ENCODE measurements at places on chromosomes 13 and 19.

DNA sequence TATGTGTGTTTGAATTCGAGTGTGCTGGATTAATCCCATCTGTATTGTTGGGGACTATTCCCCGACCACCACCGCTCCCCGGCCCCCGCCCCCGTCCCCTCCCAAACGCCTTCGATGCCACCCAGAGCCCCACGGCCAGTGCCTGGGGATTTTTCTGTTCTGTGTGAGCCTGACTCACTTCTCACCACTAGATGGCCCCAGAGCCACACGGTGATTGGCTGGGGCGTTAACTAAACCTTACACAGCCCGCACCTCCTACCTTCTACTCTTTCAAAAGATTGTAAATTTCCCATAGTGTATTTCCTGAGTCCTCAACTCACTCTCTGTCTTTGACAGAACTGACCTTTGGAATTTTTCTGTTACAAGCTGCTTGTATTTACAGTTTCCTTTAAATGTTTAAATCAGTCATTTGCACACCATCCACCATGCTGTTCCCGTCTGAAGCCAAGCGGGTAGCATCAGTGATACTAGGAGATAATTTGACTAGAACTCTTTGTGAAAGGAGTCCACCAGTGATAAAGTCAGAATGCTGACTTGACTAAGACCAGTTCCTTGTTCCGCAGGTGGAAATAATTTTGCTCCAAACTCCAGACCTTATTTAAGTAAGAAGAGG is 61.4 kb downstream of the RFX2 start:
- DNase-seq, result peak; percentile 79

GRCh38 chr19:50693064-50693975 is 26.3 kb downstream of the SHANK1 start:
- no peak for DNase-seq

GRCh38 chr13:92649140-92649813 is 577.3 kb upstream of the GPC6 start:
- no peak for DNase-seq

DNA sequence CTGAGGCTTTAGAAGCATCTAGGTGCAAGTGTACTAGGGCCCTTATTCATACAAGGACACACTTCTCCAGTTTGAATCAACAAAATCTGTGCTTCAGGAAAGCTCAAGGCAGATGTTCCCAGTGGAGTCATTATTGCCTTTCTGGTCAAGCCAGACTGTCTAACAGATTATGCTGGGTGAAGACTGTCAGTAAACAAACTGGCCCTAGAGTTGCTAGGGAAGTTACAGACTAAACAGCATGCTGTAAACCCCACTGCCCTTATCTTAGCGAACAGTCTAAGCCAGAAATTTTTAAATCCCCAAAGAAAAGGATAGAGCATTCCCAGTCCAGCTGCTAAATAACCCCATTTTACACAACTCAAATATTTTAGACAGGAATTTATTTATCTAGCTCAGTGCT is 1701.3 kb upstream of the PRR20A start:
- DNase-seq, result no peak

GRCh38 chr13:110628952-110629701 is 13.8 kb downstream of the NAXD start:
- no peak for DNase-seq

GRCh38 chr19:1264801-1265614 is 4.1 kb upstream of the CIRBP start:
- DNase-seq, result no peak

DNA sequence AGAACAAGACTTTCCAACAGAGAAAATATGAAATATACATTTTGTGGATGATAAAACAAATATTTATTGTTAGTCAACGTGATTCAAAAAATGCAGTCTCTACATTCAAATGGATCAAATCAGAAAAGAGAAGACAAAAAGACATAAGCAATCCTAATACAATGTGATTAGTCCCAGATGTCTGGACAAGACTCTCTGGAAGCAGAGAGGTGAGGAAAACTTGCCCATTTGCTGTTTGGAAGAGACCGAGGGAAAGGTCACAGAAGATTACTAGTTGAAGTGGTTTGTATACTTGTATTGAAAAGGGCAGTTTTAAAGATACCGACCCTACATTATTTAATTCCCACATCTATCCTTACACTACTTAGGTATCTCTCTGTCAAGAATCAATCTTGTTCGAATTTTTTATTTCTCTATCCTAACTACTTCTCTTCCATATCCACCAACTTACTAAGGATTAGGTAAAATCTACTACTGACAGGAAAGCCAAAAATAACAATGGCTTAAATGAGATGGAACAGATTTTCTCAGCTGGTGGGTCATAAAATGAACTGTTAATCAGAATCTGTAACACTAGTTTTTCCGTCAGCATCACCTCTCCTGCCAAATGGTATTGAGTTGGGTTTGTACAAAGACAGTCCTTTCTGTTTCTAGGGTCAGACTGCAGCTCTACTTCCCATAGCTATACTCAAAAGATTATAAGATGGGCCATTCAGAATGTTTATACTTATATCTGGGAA is 497.1 kb downstream of the DCT start:
- DNase-seq, result no peak

- no peak for DNase-seq
Observed at GRCh38 chr19:41403181-41403970, 5.8 kb downstream of the BCKDHA start.

- peak; percentile 45 for DNase-seq
Observed at GRCh38 chr19:47226426-47227351, 4.3 kb downstream of the BBC3 start.

DNA sequence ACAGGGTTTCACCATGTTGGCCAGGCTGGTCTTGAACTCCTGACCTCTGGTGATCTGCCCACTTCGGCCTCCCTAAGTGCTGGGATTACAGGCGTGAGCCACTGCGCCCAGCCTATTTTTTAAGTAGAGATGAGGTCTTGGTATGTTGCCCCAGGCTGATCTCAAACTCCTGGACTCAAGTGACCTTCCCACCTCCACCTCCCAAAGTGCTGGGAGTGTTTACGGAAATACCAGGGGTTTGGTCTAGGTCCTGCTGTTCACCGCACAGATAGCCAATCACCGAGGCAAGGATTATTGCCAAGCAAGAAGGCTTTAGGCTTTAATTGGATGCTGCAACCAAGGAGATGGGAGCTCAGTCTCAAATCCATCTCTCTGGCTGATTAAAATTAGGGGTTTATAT is 11.6 kb downstream of the CLEC4G start:
- DNase-seq, result no peak

DNA sequence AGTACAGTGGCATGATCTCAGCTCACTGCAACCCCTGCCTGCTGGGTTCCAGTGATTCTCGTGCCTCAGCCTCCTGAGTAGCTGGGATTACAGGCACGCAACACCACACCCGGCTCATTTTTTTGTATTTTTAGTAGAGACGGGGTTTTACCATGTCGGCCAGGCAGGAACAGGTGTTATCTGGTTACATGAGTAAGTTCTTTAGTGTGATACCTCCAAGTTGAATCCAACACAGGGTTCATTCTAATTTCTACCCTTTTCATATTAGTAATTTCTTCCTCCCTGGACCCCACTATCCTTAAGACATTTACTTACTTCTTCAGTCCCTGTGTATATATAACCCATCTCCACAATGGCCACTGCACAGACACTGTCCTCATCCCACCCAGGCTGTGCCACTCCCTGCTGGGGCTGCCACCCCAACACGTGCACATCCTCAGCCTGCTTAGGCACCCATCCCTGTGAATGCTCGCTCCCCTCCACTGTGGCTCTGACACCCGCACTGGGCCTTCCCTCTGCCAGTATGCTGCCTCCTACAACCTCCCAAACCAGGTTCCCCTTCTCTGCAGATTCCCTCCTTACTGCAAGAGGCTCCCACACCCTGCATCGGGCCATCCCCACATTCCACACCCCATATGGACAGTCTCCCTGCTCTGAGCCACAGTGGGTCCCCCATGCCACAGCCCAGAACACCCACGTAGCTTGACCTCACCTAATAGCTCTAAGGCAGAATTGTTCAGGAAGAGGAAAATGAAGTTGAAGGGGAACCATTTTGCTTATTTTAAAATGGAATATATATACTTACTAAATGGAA is 147.1 kb downstream of the TBC1D4 start:
- no peak for DNase-seq

DNA sequence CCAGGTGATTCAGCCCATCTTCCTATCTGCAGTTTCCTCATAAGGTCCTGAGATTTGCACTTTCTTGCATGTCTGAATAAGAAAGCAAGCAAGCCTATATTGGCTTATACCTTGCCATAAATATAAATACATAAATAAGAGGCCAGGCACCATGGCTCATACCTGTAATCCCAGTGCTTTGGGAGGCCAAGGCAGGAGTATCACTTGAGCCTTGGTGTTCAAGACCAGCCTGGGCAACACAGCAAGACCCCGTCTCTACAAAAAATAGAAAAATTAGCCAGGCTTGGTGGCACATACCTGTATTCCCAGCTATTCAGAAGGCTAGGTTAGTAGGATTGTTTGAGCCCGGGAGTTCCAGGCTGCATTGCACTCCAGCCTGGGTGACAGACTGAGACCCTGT is 5.5 kb upstream of the GPATCH1 start:
- DNase-seq, result no peak

- DNase-seq, result no peak
Observed at GRCh38 chr19:46847528-46847927, 3.1 kb downstream of the AP2S1 start.

GRCh38 chr19:17526922-17527321 is 15.5 kb downstream of the PGLS start:
- DNase-seq, result no peak

DNA sequence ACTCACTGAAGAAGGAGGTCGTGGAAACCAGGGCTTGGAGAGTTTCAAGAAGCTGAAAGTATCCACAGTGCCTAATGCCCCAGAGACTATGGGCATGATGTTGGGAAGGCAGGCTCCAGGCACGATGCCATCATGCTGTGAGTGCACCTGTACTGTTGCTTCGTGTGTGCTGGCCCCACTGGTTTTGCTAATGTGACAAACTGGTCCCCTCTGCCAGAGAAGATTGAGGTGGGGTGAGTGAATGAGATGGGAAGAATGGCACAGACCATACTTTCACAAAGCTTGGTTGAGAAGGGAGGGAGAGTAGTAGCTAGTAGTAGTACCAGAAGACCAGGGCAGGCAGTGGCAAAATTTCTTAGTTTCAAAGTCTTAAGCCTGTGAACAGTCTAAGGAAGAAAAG is 19.0 kb upstream of the POP4 start:
- DNase-seq, result no peak

- DNase-seq, result no peak
Observed at GRCh38 chr13:75071395-75071794, 410.6 kb downstream of the TBC1D4 start.

DNA sequence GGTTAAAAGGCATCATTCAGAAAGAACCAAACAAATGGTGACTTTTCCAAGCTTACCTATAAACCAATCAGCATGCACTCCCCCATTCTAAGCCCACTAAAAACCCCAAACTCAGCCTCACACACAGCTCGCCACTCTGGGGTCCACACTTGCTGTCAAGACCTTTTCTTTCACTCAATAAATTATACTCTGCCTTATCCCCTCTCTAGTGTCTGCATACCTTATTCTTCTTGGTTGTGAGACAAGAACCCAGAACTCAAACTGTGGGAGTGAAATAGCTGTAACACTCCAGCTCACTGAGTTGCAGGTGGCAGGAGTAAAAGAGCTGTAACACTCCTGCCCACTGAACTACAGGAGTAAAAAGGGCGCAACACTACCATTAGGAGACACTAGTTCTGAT is 559.0 kb downstream of the TBC1D4 start:
- DNase-seq, result no peak

DNA sequence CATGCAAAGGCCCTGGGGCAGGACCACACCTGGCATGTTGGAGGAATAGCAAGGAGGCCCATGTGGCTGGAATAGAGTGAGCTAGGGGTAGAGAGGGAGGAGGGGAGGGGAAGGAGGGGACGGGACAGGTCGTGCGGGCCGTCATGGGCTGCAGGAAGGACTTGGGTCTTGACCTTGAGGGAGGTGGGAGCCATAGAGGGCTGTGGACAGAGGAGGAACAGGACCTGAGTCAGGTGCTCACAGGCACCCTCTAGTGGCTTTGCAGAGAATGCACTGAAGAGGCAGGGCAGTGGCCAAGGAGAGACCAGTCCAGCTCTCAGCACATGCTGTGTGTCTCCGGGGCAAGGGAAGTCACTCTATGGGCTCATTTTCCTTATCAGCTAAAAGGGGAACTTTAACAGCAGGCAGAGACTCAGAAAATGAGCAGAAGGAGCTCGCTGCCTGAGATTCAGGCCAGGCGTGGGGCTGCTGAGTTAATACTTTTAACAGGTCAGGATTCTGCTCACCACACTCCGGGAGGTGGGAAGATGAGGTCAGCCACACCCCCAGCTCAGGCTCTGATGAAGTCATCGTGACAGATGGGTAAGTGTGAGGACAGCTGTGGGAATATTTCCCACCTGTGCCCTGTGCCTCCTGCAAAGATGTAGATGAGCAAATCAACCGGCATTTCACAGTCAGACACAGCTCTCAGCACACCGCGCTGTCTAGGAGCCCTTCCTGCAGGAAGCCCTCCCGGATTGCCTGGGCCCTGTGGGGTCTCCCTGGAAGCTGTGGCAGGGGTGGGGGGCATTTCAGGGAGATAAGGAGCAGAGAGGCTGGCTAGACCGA is 6.0 kb upstream of the TNFAIP8L1 start:
- DNase-seq, result peak; percentile 58

GRCh38 chr19:55261671-55262126 is 2.9 kb upstream of the PPP6R1 start:
- no peak for DNase-seq

GRCh38 chr13:25200783-25201182 is 28.7 kb upstream of the AMER2 start:
- no peak for DNase-seq

- no peak for DNase-seq
Observed at GRCh38 chr19:1492474-1493006, 1.6 kb downstream of the REEP6 start.

GRCh38 chr13:26247608-26248007 is 6.3 kb upstream of the CDK8 start:
- no peak for DNase-seq

- DNase-seq, result no peak
Observed at GRCh38 chr19:31372246-31372781, 23.1 kb upstream of the TSHZ3 start.

GRCh38 chr13:50686551-50686950 is 156.9 kb downstream of the DLEU7 start:
- DNase-seq, result no peak

- DNase-seq, result no peak
Observed at GRCh38 chr13:73981595-73981994, 152.6 kb downstream of the KLF12 start.

DNA sequence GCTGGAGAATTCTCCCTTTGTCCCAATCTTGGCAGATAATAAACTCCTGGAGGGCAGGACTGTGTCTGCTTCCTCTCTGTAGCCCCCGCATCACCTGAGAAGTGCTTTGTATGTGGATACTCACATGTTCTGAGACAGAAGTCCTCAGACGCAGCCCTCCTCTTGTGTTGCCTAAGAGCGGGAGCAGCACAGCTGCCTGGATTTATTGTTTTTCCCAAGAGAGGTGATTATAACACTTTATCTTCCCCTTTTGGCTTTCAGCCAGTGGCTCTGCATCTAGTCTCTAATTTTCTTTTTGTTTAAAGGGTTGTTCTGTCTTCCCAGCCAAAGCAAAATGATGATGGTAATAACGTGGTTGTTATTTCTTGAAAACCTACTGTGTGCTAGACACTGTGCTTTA is 36.1 kb downstream of the OLFM4 start:
- DNase-seq, result no peak

GRCh38 chr13:33510350-33510970 is 224.9 kb upstream of the STARD13 start:
- DNase-seq, result no peak
